ENCODE measurements at places on chromosomes 7 and 10.
A peak's percentile ranks its signal among the peaks of the same experiment; 100 is the strongest.

DNA sequence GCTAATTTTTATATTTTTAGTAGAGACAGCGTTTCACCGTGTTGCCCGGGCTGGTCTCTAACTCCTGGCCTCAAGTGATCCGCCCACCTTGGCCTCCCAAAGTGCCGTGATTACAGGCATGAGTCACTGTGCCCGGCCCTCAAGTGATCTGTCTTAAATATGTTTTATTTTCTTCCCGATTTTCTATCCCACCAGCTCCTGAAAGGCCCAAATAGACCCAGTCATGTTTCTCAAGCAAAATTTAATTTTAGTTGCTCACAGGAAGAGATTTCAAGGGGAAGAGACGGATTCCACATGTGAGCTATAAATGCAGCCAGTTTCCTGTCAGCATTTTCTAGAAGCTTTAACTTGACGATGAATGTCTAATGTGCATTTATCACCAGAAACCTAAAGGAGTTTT is 12.0 kb downstream of the DENND10 start:
- no peak for DNase-seq

DNA sequence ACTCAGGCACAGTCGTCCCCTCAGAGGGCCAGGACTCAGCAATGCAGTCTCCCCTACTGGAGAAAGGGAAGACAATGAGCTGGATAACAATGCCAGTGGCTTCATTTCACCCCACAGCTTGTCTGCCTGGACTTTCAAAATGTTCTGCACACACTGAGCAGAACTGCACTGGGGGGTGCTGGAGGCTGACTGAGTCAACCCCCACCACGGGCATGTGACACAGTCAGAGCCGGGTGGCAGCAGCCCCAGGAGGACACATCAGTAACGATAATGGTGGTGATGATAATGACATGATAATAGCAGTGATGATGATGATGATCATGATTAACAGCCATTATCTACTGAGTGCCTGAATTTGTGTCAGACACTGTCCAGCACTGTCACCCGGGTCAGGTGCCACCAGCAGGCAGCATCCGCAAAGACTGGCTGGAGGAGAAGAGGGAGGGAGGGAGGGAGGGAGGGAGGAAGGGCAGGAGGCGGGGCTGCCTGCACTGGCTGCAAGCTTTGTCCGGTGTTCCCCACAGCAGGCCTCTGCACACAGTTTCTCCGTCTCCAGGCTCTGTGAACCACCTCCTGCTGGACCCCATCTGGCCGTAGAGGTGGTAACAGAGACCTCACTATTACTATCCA is 67.4 kb downstream of the PLXNA4 start:
- no peak for DNase-seq

GRCh38 chr10:116097239-116097784 is 175.7 kb downstream of the GFRA1 start:
- no peak for DNase-seq

- no peak for DNase-seq
Observed at GRCh38 chr10:99834410-99834809, 52.0 kb downstream of the ABCC2 start.

DNA sequence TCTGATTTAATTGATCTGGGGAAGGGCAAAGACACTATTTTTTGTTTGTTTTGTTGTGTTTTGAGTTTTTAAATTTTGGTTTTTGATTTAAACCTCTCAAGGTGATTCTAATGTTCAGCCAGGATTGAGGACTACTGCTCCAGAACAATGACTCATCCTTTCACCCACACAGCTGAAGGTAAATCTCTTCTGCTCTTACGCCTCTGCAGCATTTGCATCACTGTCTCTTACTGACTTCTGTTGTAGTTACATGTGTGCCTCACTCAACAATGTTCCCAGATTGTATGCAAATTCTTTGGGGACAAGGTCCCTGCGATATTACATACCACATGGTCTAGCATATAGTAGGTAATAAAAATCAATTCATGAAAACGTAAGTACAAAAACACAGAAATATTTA is 467.5 kb upstream of the LRRN3 start:
- no peak for DNase-seq

GRCh38 chr7:29605671-29606070 is 42.0 kb downstream of the PRR15 start:
- no peak for DNase-seq

- no peak for DNase-seq
Observed at GRCh38 chr7:74527842-74528241, 74.1 kb downstream of the GTF2IRD1 start.

- DNase-seq: peak; percentile 56
Observed at GRCh38 chr10:60943316-60944057, 498 bp downstream of the RHOBTB1 start.

- DNase-seq: no peak
Observed at GRCh38 chr7:94252124-94252523, 142.6 kb upstream of the COL1A2 start.

GRCh38 chr10:88157981-88158465 is 294.6 kb downstream of the PTEN start:
- no peak for DNase-seq

DNA sequence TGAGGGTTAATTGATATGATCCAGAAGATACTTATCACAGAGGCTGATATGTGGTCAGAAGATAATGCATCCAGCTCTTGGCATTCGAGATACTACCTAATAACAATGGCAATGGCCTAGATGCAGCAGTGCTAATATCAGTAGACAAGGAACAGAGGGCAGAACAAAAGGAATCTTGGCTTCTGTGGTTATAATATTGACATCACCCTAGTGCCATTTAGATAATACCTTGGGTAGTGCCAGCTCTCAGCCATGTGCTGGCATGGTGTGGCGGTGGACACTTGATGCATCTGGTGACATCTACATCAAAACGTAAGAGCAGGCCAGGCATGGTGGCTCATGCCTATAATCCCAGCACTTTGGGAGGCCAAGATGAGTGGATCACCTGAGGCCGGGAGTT is 101.8 kb downstream of the CALN1 start:
- DNase-seq: no peak

DNA sequence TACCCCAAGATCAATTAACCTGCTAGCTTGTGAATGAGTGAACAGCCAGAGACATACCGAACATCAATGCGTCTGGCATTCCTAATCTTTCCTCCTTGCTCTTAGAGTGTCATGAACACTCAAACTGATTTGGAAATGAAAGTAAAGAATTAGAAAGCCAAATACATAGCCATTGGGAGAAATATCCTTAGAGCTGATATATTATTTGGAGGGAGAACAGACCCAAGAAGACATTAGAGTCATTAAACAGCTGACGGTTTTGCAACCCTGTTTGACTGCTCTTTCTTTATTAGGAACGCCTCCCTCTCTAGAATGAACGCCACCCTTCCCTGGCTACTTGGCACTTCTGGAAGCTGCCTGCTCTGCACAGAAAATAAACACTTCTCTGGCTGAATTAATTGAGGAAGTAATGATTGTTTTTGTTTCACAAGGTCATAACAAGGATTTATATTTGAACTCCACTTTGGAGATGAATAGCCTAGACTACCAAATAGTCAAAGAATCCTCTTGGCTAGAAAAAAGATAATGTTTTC is 42.8 kb downstream of the CTTNBP2 start:
- no peak for DNase-seq

DNA sequence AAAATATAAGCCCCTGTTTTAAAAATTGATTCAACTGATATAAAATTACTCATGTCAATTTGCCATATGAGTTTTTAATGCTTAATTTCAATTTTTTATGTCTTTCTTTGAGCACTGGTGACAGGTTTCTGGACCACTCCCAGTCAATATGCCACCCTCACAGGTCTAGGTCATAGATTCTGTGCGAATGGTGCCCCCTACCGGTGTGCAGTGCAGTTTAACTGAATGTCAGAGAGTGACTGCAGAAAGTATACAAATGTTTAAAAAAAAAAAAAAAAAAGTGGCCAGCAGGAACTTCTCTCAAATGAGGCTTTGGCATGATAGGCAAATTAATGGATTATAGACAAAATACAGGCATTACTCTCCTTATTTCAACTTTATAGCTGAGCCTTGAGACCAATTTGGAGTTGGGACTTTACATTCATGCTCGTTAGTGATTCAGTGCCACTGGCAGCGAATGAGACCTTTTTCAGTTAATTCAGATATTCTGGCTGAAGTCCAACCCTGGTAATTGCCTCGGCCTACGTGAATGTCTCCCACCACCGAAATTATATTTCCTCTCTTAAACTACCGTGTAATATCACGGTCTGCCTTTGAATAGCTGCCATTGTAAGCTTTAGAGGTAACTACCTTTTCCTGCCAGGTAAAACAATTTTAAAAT is 427.6 kb downstream of the PHTF2 start:
- peak; percentile 45 for DNase-seq

DNA sequence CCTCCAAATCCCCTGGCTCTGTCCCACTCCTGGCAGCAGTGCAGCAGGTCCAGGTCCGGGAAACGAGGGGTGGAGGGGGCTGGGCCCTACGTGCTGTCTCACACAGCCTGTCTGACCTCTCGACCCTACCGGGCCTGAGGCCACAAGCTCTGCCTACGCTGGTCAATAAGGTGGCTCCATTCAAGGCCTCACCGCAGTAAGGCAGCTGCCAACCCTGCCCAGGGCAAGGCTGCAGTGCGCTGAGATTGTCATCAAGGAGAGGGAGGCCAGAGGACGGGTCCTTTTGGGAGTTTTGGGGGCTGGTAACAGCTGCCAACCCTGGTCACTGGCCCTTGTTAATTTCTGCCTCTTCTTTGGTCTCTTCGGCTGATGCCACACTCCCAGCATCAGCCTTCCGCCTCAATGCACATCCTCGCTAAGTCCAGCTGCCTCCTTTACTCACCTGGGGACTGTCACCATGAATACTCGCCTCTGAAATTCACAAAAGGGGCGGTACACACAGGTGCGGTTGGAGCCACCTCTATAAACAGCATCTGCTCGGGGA is 3.5 kb downstream of the EPO start:
- DNase-seq: no peak

DNA sequence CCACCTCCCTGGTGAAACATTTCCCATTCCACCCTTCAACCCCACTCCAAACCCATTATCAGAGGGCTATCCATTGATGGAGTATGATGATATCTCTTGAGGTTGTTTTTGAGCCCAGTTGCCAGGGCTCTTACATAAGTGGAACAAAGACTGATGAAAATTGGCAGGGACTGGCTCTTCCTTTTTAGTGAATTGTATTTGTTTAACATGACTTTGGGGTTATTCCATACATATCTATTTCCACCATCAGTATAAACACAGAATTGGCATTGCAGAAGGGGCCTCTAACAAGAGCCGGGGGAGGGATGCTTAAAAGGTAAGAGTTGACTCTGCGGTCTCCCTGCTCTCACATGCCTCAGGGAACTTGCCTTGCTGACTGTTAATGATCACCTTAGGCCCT is 28.9 kb downstream of the FZD1 start:
- no peak for DNase-seq

DNA sequence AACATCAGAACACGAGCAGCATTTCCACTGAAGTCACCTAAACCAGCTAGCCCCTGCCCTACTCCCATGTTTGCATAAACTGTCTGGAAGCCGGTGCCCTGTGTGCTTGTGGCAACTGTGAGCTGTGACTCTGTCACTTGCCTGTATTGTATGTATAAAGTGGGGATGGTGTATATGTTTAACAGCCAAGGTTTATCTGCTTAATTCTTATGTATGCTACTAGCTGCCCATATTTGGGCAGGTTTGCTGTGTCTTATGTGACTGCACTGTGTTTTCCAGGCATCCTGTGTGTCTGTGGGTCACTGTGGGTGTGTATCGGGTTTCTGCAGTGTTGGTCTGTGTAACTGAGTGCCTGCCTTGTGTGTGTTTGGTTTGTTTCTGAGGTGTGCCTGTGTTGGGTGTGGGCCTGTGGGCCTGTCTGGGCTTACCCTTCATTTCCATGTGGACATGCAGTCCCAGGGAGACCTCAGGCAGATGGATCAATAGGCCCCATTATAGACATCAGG is 9.3 kb downstream of the LBX1 start:
- no peak for DNase-seq

GRCh38 chr7:65379318-65379717 is 5.7 kb downstream of the ZNF92 start:
- no peak for DNase-seq

- no peak for DNase-seq
Observed at GRCh38 chr10:2984682-2985081, 82.7 kb upstream of the PFKP start.

- no peak for DNase-seq
Observed at GRCh38 chr7:29243910-29244655, 49.5 kb downstream of the CHN2 start.

- DNase-seq: no peak
Observed at GRCh38 chr7:50214771-50215170, 89.7 kb upstream of the IKZF1 start.

GRCh38 chr10:92544296-92544695 is 29.6 kb downstream of the IDE start:
- no peak for DNase-seq

GRCh38 chr7:43753271-43753810 is 5.1 kb upstream of the BLVRA start:
- DNase-seq: no peak

GRCh38 chr10:71857934-71858890 is 7.2 kb upstream of the PSAP start:
- no peak for DNase-seq

DNA sequence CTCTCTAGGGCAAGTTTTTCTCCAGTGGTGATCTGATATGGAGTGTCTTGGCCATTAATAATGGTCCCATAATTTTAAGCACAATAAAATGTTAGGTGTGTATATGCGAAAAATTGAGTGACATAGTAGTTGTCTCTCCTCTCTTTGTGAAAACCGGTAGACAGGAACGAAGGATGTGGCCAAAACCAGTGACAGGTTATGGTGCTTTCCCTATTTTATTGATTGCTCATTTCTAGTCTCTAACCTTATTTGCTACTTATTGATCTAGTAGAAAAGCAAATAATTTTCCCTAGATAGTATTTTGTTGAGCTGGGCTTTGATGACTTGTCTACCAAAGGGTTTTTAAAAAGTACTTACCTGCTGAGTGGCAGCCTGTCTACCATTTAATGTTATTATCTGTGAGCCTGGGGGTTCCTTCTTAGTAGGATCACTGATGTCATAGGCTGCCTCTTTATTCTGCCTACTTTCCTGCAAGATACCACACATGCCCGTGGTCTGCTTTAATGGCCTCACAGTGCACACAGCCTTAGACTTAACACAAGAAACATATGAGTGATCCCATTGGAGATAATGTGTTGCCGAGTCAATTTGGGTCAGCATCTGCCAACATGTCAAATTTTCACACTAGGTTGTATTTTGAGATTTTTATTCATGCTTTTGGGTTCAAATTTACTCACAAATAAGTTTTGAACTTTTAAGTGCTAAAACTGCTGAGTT is 100.0 kb downstream of the AUTS2 start:
- DNase-seq: no peak

GRCh38 chr10:3423384-3423783 is 250.8 kb upstream of the PITRM1 start:
- DNase-seq: no peak

- DNase-seq: no peak
Observed at GRCh38 chr10:110679486-110680272, 35.5 kb downstream of the RBM20 start.

- no peak for DNase-seq
Observed at GRCh38 chr7:151178236-151178635, 8.8 kb downstream of the ASB10 start.

DNA sequence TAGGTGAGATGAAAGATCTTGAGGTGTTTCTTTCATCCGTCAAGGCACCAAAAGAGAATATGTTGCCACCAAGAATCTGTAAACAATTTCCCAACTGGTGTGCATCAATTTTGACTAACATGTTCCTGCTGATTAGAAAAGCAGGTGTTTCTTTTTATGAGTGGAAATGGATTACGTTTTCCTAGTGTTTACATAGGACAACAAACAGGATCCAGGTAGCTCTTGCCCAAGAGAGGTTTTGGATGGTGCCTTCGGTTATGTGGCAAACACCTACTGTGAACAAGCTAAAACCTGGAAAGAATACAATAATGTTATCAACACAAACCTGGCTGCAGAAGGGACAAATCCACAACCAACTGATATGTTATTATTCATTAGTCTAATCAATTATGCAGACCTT is 53.6 kb upstream of the WNT16 start:
- no peak for DNase-seq
